Cerebellar nuclear complex (tissue), 1 donor: ENCODE measurements at places on chromosomes 7 and 10.

DNA sequence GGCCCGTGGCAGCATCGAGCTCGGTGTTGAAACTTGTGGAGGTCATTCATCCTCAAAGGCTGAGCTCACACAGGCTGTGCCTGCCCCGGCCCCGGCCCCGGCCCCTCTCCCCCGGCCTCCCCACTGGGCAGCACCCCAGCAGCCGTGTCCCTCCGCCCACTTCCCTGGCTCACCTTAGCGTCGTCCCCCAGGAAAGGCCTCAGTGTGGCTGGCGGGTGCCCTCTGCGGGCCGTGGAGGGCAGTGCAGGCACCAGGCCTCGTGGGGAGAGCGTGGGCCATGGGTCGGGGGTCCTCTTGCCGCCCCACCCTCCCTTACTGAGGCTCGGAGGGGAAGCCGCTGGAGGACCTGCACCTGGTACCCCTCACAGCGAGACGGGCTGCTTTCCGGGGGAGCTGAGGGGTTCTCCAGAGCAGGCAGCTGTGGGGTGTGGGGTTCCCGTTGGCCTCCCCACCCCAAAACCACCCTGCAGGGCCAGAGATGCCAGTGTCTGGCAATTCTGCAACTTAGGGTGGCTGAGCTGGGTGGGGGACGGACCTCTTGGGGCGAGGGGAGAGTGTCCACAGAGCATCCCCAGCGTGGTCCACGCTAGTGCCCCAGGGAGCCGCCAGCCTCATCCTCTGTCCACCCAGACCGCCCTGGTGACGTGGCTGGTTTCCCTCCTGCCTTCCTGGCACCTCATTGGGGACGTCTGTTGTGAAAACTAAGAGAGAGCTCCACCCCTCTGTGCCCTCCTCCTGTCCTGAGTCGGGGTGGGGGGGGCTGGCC lies 44.2 kb upstream of the DPYSL4 start:
- peak; percentile 5 for DNase-seq

DNA sequence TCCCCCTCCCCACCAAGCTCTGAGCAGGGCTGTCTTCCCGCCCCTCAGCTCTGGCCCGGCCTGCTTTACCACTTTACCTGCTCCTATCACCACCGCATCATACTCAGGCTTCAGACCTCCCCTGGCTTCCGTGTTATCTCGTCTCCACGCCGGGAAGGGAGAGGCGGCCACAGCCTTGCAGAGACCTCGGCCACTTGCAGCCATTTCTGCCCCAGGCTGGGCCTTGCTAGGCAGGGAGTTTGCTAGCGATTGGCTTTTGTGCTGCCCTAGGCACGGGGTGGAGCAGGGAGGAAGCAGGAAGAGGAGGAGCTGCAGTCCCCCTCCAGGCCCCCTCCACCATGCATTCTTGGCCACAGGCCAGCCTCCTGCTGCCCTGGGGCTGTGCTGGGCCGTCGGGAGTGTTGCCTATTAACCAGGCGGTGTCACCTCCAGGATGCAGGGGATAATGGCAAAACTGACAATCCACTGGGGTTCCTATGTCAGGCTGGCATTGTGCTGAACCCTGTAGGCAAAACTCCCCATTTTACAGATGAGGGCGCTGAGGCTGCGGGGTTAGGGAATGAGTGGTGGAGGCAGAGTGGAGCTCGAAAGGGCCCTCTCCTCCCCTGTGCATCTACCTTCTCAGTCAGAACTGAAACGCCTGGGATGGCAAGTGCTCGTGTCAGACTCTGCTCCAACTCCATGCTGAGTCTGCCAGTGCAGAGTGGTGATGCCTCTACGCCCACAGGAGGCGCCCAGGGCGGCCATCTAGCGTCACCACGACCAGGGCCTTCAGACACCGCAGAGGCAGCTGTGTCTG lies at the start of gene PYROXD2:
TSS of gene PYROXD2 (minus strand) at position 251 of the 799 bp plus-strand sequence. CDS start at position 204, 47 bp downstream.
- no peak for DNase-seq

GRCh38 chr10:78146200-78146599 lies 112.5 kb downstream of the RPS24 start:
- no peak for DNase-seq

- no peak for DNase-seq
Observed at GRCh38 chr7:39056153-39056552, 78.4 kb downstream of the POU6F2 start.

- DNase-seq: no peak
Observed at GRCh38 chr10:29612657-29613056, 22.1 kb downstream of the SVIL start.
